ENCODE measurements at places on chromosomes 7 and 10. TPM values are rescaled to one million over a fixed set of nuclear protein-coding genes. Genes with fewer than 3 reads are reported as not detected.

PRSS1 gene
- total RNA-seq, result not detected

POP7 gene
- total RNA-seq, result 67.9 TPM

PILRA gene
- total RNA-seq, result 0.83 TPM

VSTM2A gene
- total RNA-seq, result not detected

PTPRE gene
- 5.2 TPM for total RNA-seq

GRCh38 chr7:81664304-81664703, 105.5 kb downstream of the HGF start:
- no peaks in the 10 kb centered on the region for H3K36me3 ChIP-seq
- 0 out of 2 replicates have a peak, but pooled peaks cover 3% of the 10 kb centered on the region for H3K4me1 ChIP-seq
- H3K27ac ChIP-seq, result no peak overlapping the region
- no peak for DNase-seq
- H3K4me3 ChIP-seq, result no peak overlapping the region
- no peaks in the 10 kb centered on the region for H3K27me3 ChIP-seq

- H3K4me1 ChIP-seq, result no peaks in the 10 kb centered on the region
- no peak overlapping the region for H3K27ac ChIP-seq
- no peaks in the 10 kb centered on the region for H3K27me3 ChIP-seq
- no peak for DNase-seq
- no peaks in the 10 kb centered on the region for H3K36me3 ChIP-seq
- H3K4me3 ChIP-seq, result no peak overlapping the region
These were observed 66.9 kb downstream of the BAMBI start for GRCh38 chr10:28744069-28744768.

DNA sequence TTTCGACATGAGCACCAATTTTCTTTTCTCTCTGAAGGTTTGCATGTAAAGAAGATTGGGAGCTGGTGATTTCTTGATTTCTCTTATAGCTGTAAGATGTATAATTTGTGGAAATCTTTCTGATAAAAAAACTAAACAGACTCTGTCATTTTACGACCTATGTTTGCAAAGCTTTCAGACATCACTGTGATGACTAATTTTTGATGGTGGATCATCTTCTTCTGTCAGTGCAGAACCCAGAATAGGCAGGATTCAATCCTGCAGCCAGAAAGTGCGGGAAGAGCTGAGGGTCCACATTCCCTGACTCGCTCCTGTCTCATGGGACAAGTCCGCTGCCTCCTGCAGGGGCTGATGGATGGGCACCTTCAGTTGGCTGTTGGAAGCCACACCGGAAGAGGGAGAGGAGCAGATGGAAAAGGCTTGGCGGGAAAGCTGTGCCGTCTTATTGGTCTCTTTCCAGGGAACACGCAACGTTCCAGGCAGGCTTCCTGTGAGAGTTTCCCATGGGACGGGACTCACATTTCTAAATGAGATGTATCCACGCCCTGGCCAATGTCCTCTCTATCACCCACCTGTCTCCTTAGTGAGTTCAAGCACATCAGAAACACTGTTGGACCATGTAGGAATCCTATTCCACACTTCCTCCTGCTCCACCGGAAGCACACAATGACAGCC, 186.9 kb downstream of the PRPF18 start:
- H3K4me3 ChIP-seq, result no peak overlapping the region
- H3K27me3 ChIP-seq, result no peaks in the 10 kb centered on the region
- no peaks in the 10 kb centered on the region for H3K36me3 ChIP-seq

GRCh38 chr7:74309181-74309580, 20.0 kb downstream of the CLIP2 start:
- H3K4me1 ChIP-seq, result peaks cover 11% of the 10 kb centered on the region
- H3K36me3 ChIP-seq, result no peaks in the 10 kb centered on the region
- no peaks in the 10 kb centered on the region for H3K27me3 ChIP-seq
- DNase-seq, result no peak

GRCh38 chr10:57694956-57695608, 572.6 kb downstream of the IPMK start:
- no peak overlapping the region for H3K4me3 ChIP-seq
- H3K27ac ChIP-seq, result no peak overlapping the region
- no peaks in the 10 kb centered on the region for H3K4me1 ChIP-seq
- H3K36me3 ChIP-seq, result no peaks in the 10 kb centered on the region

- no peaks in the 10 kb centered on the region for H3K27me3 ChIP-seq
- H3K36me3 ChIP-seq, result no peaks in the 10 kb centered on the region
- DNase-seq, result no peak
- H3K4me3 ChIP-seq, result no peak overlapping the region
These were observed 83.2 kb downstream of the SLC16A9 start for GRCh38 chr10:59626523-59626869.

GRCh38 chr10:61835069-61835945, 66.2 kb upstream of the ARID5B start:
- H3K27ac ChIP-seq, result peak overlapping the region; percentile 94
- H3K27me3 ChIP-seq, result no peaks in the 10 kb centered on the region
- H3K4me3 ChIP-seq, result peak overlapping the region; percentile 20
- H3K36me3 ChIP-seq, result no peaks in the 10 kb centered on the region

DNA sequence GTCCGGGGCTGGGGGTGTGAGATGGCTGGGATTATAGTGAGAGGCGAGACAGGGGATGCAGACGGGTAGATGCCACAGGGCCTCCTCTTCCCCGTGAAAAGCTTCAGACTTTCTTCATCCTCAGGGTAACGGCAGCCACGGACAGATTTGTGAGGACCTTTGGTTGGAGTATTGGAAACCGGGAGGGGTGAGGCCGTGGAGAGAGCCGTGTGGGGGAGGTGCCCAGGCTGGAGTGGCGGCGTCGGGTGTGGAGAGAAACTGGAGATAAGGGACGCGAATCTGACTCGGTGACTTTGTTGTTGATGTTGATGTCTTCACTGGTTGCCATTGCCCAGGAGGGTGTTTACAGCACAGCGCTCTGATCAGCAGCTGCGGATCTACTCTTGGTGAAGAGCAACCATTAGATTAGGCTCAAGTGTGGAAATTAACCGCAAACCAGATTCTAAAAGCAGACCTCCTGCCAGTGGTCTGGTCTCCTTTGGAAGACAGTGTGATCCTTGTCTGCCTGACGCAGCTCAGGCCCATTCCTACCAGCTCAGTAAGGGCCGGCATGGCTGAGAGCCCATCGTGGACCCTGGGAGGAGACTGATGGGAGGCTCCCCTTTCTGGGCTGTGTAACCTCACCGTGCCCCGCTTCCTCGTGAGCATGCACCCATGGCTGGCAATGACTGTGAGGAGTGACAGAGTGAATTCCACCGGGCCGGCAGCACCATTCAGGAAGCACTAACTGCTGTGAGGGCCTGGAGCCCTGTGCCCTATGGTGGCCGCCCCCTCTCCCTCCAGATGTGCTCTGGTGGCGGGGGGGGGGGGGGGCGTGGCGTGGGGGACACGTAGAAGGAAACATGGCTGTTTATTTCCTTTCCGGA, 90.3 kb downstream of the INPP5A start:
- peak overlapping the region; percentile 42 for H3K27ac ChIP-seq
- DNase-seq, result peak; percentile 66
- no peaks in the 10 kb centered on the region for H3K27me3 ChIP-seq
- H3K36me3 ChIP-seq, result no peaks in the 10 kb centered on the region
- peaks cover 20% of the 10 kb centered on the region for H3K4me1 ChIP-seq
- peak overlapping the region; percentile 17 for H3K4me3 ChIP-seq

DNA sequence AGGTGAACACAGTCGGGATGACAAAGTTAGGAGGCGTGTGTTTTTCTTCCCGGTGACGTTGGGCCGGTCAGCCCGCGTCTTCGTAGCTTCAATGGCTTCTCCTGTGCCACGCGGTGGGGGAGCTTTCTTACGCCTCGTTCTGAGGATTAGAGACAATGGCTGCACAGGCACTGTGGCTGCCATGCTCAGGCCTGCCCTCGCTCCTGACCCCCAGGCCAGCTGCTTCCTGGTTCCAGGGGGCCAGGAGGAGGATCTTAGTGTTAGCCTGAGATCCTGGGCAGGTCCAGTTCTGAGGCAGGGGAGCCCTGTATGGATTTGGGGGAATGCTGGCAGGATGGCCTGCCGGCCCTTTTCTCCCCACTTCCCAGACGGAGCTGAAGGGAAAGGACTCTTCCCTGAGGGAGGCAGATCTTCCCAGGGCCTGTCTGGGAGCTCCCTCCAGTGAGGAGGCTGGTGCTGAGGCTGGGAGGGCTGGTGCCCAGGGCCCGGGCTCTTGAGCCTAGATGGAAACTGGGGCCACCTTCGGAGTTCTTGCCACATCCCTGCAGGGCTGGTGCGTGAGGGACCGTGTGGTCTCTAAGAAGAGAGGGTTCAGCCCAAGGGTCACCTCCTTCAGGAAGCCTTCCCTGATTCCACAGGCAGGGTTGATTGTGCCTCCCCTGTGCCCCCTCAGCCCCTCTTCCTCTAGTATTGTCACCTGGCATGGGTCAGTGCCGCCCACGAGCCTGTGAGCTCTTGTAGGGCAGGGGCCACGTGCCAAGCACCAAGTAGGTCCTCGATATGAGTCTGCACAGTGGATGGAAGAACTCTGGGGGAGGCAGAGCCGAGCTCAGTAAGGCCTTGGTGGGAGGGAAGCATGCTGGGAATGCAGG, 101.4 kb downstream of the GRK5 start:
- H3K27me3 ChIP-seq, result no peaks in the 10 kb centered on the region
- no peak overlapping the region for H3K27ac ChIP-seq
- no peak overlapping the region for H3K4me3 ChIP-seq
- peaks cover 29% of the 10 kb centered on the region for H3K4me1 ChIP-seq
- H3K36me3 ChIP-seq, result no peaks in the 10 kb centered on the region

DNA sequence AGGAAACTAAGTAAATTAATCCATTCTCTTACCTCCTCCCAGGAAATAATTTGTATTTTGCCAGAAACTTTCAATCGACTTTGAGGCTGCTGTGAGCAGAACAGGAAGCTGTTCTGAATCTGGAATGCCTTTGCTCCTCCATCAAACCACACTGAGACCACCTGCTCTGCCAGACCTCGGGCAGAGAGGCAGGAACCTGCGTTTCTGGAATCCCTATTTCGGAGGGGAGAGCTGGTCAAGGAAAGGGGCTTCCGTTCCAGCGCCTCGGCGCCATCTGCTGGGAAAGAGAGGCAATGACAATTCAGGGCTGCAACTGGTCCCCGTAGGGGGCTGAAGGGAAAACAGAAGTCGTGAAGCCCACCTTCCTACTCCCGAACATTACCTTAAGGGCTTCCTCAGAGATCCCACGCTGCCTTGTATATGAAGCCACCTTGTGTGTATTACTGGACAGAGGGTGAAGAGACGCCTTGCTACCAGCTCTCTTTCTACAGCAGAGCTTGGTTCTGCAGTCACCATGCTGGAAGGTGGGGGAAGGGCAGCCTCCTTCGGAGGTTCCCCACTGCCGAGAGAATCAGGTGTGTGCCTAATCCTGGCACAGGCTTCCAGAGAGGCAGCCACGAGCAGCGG, 31.2 kb downstream of the ZNF467 start:
- no peak overlapping the region for H3K27ac ChIP-seq
- H3K4me3 ChIP-seq, result no peak overlapping the region
- DNase-seq, result peak; percentile 75
- no peaks in the 10 kb centered on the region for H3K36me3 ChIP-seq
- H3K4me1 ChIP-seq, result no peaks in the 10 kb centered on the region

DNA sequence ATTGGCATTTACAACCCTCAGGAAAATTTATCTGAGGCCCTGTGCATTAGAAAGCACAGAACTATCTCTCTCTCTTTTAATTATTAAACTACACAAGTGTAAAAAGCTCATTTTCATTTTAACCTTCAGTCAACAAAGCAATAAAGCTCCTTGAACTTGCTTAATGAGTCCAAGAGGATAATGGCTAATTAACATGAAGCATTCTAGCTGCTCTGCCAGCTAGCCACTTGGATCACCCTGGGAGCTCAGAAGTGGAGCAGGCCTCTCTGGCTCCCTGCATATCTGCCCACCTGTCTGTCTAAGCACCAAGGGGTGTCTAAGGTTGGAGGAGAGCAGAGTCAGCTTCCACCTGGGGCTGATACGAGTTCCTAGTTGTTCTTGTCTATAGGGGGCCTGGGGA, 56.0 kb upstream of the SLC35G1 start:
- no peaks in the 10 kb centered on the region for H3K27me3 ChIP-seq
- H3K4me1 ChIP-seq, result no peaks in the 10 kb centered on the region
- no peak for DNase-seq
- H3K36me3 ChIP-seq, result no peaks in the 10 kb centered on the region
- H3K4me3 ChIP-seq, result no peak overlapping the region
